ENCODE measurements at places on chromosomes 7 and 10.

DNA sequence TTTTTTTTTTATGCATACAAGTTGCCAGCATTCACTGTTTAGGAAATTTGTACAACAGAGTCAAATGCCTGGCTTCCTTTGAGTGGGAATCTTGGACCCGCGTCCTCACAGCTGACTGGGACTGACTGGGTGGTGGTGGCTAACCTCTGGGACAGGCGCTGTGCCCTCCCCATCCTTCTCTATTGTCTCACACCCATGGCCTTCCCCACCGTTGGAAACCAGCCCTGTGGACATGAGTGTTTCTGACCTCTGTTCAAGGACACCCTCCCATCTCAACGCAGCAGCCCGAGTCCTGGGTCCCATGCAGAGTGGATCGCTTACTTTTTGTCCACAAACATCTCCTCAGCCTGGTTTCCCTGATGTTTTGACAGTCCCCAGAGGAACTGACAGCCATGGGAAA lies 125.1 kb upstream of the PPIF start:
- no peak for DNase-seq

- DNase-seq: no peak
Observed at GRCh38 chr7:132899833-132900232, 182.1 kb downstream of the CHCHD3 start.

DNA sequence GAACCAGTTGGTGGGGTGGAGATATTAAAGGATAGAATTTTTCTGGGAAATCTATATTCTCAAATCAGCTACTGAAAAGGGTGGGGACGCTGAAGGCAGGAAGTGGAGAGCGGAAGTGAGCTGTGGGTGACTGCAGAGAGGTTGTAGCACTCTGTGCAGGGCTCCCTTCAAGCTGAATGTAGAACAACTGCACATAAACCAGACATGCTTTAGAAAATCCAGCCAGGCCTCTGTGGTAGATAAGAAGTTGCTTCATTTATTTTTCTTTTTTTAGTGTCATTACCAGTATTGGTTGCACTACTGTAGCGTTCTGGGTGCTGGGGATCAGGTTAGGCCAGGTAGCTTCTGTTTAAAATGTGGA lies 127.8 kb downstream of the CELF2 start:
- no peak for DNase-seq

DNA sequence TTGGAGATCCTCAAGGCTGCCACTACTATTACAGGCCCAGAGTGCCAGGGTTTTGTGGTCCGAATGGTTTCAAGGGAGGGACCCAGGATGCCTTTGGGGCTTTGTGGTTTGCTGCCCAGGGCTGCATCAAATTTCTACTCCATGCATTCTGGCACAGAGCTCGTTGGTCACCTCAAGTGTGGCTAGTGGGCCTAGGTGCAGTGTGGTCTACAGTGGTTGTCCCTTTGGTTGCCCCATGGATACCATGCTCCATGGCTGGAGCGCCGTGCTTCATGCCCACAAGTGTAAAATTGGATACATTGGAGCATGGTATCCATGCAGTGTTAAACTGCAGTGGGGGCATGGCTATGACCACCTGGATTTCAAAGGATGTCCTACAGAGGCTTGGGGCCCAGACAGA lies 5.4 kb upstream of the PRF1 start:
- no peak for DNase-seq

Data from fibroblast of mammary gland (primary cell).